ENCODE measurements at places on chromosomes 2 and 18. TPM values are rescaled to one million over a fixed set of nuclear protein-coding genes. Genes with fewer than 3 reads are reported as not detected.
A peak's percentile ranks its signal among the peaks of the same experiment; 100 is the strongest.

The INPP5D gene
- 33.3 TPM for total RNA-seq

The CFAP210 gene
- not detected for total RNA-seq

The GKN2 gene
- total RNA-seq: 77.2 TPM

The ARPC2 gene
- total RNA-seq: 357 TPM

GRCh38 chr2:18065249-18065648, 186.8 kb downstream of the KCNS3 start:
- DNase-seq: no peak
- H3K4me1 ChIP-seq: peaks cover 14% of the 10 kb centered on the region
- H3K27me3 ChIP-seq: no peaks in the 10 kb centered on the region
- peak overlapping the region; percentile 56 for H3K27ac ChIP-seq
- H3K4me3 ChIP-seq: no peak overlapping the region

DNA sequence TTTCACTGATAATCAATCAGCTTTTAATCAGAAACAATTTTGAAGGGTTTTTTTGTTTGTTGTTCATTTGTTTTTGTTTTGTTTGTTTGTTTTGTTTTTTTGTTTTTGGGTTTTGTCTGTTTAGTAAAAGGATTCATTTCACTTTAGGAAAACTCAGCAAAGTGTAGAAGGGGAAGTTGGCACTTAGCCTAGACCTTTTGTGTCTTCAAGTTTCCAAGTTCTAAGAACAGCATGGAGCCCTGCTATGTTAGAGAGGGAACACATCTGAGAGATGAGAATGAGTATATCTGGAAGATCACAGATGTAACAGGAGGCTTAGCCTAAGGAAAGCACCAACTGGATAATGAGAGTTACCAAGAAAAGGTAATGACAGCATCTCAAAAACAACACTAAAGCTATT, 501.5 kb downstream of the ERBB4 start:
- no peak overlapping the region for H3K4me3 ChIP-seq
- H3K36me3 ChIP-seq: no peaks in the 10 kb centered on the region
- no peaks in the 10 kb centered on the region for H3K27me3 ChIP-seq
- DNase-seq: no peak
- no peak overlapping the region for H3K27ac ChIP-seq

GRCh38 chr18:60292186-60292585, 80.4 kb downstream of the MC4R start:
- no peaks in the 10 kb centered on the region for H3K27me3 ChIP-seq
- no peak for DNase-seq
- no peak overlapping the region for H3K27ac ChIP-seq
- no peaks in the 10 kb centered on the region for H3K36me3 ChIP-seq
- no peak overlapping the region for H3K4me3 ChIP-seq
- H3K4me1 ChIP-seq: no peaks in the 10 kb centered on the region

DNA sequence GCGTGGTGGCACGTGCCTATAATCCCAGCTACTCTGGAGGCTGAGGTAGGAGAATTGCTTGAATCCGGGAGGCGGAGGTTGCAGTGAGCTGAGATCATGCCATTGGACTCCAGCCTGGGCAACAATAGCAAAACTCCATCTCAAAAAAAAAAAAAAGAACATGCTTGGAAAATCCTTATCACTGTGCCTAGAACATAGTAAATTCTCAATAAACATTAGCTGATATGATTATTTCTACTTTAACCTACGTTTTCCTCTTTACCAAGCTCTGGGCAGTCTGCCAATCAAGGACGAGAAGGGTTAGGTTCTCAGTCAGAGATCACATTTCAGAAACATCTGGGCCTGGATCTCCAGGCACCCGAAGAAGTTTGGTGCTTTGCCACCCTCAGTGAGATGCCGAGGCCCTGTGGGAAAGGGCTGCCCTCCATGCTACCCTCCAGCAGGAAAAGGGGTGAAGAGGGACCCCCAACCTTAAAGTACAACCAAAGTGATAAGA, 107.7 kb downstream of the BCL11A start:
- no peak for DNase-seq
- H3K36me3 ChIP-seq: no peaks in the 10 kb centered on the region
- no peak overlapping the region for H3K27ac ChIP-seq
- no peak overlapping the region for H3K4me3 ChIP-seq
- no peaks in the 10 kb centered on the region for H3K4me1 ChIP-seq

DNA sequence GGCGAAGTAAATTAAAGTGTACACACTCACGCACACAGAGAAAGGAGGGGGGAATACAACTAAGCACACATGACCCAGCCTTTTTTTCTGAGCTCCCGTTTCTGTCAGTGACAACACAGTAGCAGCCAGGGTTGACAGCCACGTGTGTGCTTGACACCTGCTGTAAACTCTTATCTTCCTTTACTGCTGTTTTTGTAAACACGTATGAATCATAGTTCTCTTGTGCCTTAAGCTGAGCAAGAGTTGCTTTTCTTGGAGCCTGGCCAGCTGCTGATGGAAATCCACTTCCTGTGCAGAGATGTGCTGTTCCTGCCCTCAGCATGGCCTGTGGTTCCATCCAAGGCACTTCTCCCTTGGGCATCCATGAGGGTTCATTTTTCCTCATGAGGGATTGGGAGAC, 561.9 kb downstream of the GALR1 start:
- H3K4me3 ChIP-seq: no peak overlapping the region
- no peak for DNase-seq
- no peaks in the 10 kb centered on the region for H3K36me3 ChIP-seq
- H3K27me3 ChIP-seq: no peaks in the 10 kb centered on the region

DNA sequence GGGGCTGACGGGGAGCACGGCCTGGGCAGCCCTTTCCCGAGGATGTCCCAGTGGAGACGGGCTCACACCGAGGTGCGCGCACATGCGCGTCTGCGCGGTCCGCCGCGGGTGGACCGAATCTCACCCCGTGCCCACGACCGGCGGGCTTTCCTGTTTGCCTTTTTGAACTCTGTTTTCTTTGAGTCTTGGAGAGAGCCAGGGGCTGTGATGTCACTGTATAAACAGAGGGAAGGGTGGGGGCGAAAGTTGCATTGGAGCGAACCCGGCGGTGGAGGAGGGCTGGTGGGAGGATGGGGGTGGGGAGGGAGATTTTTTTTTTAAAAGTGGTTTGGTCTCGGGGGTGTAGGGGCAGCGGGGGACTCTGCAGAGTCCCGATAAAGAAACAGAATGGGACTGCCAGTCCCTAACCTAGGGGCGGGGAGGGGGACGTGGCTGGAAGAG, 141.2 kb upstream of the CTAGE1 start:
- no peaks in the 10 kb centered on the region for H3K27me3 ChIP-seq
- H3K27ac ChIP-seq: peak overlapping the region; percentile 89
- peak overlapping the region; percentile 58 for H3K4me3 ChIP-seq
- no peaks in the 10 kb centered on the region for H3K36me3 ChIP-seq

DNA sequence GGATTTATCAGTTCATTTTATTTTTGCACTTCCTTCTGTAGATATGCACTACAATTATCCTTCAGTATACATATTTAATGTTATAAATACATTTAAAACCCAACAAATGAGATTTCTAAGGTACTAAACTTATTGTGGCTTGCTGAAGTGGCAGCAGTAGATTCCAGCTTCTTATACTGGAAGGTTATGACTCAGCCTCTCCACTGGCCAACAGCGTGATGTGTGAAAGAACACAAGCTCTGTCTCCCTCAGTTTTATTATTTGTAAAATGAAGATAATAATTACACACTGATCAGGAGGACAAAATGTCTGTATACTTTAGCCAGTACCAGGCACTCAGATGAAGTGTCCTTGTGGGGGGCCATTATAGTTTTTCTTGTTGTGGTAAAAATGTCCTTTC, 1147.1 kb downstream of the CNTNAP5 start:
- H3K4me1 ChIP-seq: no peaks in the 10 kb centered on the region
- no peak overlapping the region for H3K4me3 ChIP-seq
- no peaks in the 10 kb centered on the region for H3K27me3 ChIP-seq
- no peaks in the 10 kb centered on the region for H3K36me3 ChIP-seq

DNA sequence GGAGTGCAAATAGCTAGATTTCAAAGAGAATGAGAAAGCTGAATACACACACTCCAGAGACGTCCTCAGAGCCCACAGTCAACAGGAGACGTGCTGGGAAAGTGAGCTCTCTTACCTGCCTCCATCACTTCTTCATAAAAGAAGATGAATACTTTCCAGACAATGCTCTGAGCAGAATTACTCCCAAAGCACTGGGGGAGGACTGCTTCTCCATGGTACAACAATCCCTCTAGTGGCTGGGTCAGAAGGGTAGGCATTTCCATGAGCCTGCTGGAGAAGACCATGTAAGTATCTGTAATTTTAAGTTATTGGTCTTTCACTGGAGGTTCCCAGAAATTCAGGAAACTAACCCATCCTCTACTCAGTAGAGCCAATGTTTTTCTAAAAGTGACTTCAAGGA, 190.3 kb downstream of the RBM43 start:
- H3K4me3 ChIP-seq: no peak overlapping the region
- H3K27ac ChIP-seq: no peak overlapping the region
- no peaks in the 10 kb centered on the region for H3K4me1 ChIP-seq
- H3K27me3 ChIP-seq: no peaks in the 10 kb centered on the region
- DNase-seq: no peak
